Activated CD4-positive, alpha-beta memory T cell treated with anti-CD3 and anti-CD28 coated beads, Interleukin-2, amount 10 ng/mL, durations not matched to agents 7 days and 5 days (primary cell): ENCODE measurements at places on chromosomes 12 and 14. TPM values are rescaled to one million over a fixed set of nuclear protein-coding genes. Genes with fewer than 3 reads are reported as not detected.

GRCh38 chr12:119211884-119212283 is 33.2 kb downstream of the HSPB8 start:
- no peak for DNase-seq

- DNase-seq, result no peak
Measured at GRCh38 chr12:70227911-70228310, 15.3 kb upstream of the CNOT2 start.

Gene SMOC1
- total RNA-seq, result not detected

Gene TEX22
- 2.6 TPM for total RNA-seq

GRCh38 chr14:99195602-99196309 is 76.2 kb downstream of the BCL11B start:
- no peak for DNase-seq

DNA sequence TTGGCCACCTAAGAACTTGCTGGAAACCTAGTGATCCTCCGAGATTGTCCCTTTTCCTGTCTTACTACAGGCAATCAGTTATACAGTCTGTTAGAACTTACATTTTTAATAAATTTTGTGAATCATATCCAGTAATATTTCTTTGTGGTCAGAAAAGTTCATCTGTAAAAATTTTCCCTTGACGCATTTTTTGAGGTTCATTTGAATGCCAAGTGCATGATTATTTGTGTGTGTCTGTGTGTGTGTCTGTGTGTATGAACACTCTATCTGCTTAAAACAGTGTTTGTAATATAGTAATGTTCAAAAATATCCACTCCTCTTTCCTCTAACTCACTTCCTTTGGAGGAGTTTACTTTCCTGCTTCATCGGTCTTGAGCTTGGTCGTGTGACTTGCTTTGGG is 468.7 kb upstream of the FLRT2 start:
- DNase-seq, result no peak

GRCh38 chr14:92460916-92461579 is 52.5 kb upstream of the RIN3 start:
- DNase-seq, result no peak

Gene MRPL42
- total RNA-seq, result 57.2 TPM

DNA sequence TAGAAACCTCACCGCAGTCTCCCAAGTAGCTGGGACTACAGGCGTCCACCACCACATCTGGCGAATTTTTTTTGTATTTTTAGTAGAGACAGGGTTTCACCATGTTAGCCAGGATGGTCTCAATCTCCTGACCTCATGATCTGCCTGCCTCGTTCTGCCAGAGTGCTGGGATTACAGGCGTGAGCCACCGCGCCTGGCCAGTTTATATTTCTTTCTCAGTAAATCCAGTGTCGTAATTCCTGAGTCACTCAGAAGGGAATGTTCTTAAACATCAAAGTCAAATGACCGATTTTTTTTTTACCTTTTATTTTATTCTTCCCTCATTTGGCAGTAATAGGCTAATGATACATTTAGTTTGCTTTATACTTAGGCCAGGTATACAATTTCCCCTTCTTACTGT is 80.5 kb downstream of the FBXO33 start:
- DNase-seq, result no peak

DNA sequence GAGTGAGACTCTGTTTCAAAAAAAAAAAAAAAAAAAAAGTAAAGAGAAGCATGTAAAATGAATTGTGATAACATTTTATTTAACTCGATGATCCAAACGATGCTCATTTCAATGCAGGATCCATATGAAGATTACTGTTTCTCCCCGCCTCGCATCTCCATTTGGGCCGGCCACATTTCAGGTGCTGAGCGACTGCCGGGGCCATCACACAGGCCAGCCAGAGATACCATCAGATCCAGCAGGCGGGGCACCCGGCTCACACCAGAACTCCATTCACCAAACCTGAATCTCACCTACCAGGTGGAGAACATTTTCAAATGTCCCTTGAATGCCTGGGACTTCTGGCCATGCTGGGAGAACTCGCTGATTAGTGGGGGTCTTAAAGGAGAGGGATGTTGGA is 18.0 kb upstream of the FZD10 start:
- no peak for DNase-seq

GRCh38 chr14:100677554-100678468 is 48.9 kb upstream of the DLK1 start:
- no peak for DNase-seq

DNA sequence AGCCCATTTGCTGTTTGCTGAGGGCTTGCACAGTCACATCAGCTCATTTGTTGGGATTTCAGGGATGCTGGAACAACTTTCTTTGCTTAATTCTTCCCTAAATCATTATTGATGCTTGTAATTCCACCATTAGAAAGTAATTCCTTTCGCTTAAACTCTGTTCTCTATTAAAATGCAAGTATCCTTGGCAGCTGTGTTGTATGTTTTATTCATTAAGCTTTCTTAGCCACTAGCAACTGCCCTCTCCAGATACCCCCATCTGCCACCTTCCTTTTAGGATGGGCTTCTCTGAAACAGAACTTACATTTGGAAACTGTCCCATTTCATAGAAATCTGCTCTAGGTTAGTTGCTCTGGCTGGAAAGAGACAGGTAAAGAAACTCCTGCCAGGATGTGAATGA is 43.7 kb downstream of the ADCK1 start:
- DNase-seq, result no peak
